Hepatic stellate cell (primary cell): ENCODE measurements at places on chromosomes 4 and X.

GRCh38 chr4:154618708-154619315 is 6.4 kb upstream of the FGG start:
- peak; percentile 19 for DNase-seq

- no peak for DNase-seq
Measured at GRCh38 chrX:154351183-154352011, 23.0 kb downstream of the FLNA start.

DNA sequence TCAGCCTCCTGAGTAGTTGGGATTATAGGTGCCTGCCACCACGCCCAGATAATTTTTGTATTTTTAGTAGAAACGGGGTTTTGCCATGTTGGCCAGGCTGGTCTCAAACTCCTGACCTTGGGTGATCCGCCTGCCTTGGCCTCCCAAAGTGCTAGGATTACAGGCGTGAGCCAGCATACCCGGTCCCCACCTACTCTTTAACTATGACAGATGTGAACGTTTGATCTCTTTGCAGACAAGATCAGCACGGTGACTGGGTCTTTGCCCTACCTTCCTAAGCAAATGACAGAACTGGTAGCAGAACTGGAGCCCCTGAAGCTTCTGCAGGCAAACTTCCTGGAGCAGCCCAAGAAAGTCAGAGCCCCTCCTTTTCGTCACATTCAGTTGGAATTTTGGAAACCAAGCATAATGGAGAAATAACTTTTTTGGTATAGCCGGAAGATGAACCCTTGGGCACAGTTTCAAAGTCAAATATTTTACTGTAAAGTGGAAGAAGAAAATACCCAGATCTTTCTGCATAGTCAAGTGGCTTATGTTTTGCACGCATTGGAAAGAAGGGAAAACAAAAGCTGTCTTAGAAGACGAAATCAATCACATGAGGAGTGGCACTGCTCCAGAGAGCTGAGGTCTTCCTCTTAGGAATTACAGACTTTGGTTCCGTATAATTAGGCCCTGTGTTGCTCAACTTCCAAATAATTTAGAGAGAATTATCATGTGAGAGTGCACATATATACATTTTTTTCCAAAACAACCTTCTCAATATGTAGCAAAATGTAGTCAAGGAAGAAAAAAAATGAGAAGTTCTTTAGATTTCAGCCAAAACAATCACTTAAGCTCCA is 90.6 kb downstream of the SORBS2 start:
- no peak for DNase-seq

GRCh38 chrX:3697701-3698279 is 15.7 kb downstream of the PRKX start:
- DNase-seq: no peak

- DNase-seq: no peak
Measured at GRCh38 chr4:178480105-178480504, 1037.9 kb upstream of the AGA start.

DNA sequence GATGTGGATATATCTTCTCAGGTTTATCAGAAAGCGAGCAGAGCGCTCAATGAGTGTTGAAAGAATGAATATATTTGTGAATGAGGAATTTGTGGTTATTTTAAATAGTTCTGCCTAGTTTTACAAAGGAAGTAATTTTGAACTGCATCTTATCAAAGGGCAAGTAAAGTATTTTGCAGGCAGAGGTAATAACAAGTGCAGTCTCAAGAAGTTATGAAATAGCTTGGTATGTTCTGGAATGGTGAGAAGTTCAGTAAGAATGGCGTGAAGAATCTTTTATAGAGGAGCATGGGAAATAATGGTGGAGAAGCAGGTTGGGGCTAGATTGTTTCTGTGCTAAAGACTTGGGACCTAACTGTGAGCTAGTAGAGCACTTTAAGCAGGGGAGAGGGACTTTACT is 10.9 kb downstream of the TMA16 start:
- no peak for DNase-seq

DNA sequence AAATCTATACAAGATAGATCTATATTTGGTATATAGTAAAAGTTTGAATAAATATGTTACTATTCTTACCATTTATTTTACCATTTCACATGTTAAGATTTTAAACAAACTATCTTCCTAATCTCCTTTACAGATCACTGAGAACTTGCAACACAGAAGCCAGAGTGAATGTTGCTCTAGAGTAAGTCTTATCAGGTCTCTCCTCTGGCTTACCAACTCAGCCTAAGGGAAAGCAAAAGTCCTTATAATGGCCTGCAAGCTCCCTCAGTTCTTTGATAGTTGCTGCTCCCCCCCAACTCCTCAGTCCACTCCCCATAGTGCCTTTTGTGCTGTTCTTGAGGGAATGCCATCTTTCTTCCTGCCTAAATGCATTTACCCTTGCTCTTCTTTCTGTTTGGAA is 25.7 kb upstream of the SLC7A11 start:
- no peak for DNase-seq

GRCh38 chrX:10965174-10965798 is 145.8 kb upstream of the HCCS start:
- no peak for DNase-seq
